ENCODE measurements at places on chromosomes 1 and 21. TPM values are rescaled to one million over a fixed set of nuclear protein-coding genes. Genes with fewer than 3 reads are reported as not detected.

DNA sequence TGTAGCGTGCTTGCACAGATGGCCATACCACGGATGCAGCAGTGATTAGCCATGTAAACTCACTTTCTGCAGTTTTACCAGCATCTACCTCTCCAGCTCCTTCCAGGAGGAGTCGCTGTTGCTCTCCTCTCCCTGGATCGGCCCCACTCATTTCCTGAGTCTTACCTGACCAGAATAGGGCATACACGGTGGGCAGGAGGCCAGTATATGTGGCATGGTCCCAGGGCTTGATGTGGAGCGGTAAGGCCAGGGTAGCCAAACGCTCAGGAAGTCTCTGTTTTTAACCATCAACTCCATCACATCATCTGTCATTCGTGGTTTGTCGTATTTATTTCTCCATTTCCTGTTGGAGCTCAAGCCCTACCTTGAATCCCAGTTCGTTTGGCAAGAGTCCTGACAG lies 163.4 kb upstream of the USP24 start:
- DNase-seq = no peak

DNA sequence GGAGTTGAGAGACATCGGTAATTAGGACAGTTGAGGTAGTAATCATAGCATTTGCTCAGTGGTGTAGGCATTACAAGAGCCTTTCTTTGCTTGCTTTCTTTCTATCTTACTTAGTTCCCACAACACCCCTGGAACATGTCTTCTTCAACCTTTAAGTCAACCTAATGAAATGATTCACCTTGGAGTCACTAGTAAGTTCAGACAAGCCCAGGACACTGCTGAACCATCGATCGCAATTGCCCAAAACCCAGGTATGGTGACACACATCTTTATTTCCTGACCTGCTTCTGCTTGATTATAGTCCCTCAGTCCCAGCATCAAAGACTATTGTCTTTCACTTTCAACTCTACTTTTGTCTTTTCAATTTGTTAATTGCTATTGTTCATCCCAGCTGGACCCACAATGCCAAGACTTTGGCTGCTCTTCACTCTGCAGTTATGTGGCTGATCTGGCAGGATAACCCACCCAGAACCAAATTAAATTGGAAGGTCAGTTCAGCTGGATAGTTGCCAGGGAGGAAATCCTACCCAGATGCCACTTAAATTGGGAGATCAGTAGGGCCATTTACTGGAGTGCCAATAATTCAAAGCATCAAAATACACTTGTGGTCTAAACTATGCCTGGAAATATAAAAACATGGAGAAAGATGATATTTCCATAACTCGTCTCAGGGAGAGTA lies 272.9 kb downstream of the RWDD3 start:
- no peak for DNase-seq

GRCh38 chr1:12475101-12475500 lies 142.9 kb downstream of the DHRS3 start:
- DNase-seq = no peak

Gene NRIP1
- 30.7 TPM for total RNA-seq
